ENCODE measurements at places on chromosomes 13 and 19.

DNA sequence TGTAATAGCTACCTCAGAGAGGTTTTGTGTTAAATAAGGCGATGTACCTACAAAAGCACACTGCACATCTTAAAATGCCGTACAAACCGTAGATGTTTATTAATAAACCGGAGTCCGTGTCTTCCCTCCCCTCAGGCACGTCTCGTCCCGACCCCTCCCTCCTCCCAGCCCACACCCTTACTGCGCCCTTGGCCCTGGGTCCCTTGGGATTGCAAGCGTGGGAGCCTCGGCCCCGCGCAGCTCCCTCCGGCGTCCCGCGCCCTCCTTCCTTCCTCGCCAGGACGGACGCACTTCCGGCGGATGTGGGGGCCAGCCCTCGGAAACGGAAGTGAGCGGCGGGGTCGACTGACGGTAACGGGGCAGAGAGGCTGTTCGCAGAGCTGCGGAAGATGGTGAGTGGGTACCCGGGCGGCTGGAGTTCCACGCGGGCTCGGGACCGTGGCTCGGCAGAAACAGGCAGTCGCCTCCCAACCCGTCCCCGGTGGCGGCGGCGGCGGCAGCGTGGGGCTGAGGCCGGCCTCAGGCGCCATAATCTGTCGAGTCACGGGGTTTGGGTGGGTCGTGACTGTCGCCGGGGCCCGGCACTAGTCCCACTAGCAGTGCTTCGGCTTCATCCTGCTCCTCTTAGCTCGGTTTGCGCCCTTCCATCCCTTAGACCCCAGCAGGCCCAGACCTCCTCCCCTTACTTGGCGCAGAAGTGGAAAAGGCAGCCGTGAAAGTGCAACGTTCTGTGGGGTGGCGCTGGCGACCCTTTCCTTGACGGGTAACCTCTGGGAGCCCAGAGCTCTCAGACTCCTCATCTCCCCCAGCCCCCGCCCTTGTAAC is at the start of gene POMP:
Gene POMP, plus strand, starts transcription at position 335 of the 825 bp plus-strand sequence. Its CDS starts 55 bp downstream, at position 390.
- DNase-seq, result peak; percentile 96

GRCh38 chr19:29547981-29548380 is 22.2 kb downstream of the VSTM2B start:
- DNase-seq, result no peak

GRCh38 chr19:42251572-42252358 is 3.2 kb downstream of the ERF start:
- DNase-seq, result no peak

DNA sequence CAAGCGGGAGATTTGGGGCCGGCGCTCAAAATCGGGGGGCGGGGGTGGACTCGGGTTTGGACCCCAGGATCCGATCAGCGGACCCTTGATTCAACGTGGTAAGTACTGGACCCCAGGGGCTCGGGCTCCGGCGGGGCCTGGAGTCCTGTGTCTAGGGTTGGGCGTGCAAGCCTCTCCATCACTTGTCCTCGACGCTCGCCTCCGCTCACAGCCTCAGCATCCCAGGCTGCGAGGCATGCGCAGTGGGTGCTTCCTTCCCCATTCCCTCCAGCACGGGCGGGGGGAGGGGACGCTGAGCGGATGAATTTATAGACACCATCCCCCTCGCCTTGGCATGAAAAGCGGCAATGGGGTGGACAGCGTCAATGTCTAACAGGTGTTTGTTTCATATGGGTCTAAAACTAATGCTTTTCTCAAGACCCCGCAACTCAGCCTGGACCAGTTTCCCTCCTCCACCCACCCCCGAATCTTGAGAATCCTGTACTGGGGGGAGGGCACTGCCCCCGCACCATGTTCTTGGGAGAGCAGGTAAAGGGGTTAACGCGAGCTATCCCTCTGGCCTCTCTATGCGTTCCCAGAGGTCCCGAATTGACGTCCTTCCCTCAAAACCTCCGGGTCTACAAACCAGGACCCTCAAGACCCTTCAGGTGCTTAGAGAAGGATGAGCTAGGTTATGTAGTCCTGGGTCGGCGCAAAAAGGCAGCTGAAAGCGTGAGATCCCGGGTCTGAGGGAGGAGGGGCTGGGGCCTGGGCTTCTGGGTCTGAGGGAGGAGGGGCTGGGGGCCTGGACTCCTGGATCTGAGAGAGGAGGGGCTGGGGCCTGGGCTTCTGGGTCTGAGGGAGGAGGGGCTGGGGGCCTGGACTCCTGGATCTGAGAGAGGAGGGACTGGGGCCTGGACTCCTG is 579 bp downstream of the CPT1C start:
- peak; percentile 77 for DNase-seq

DNA sequence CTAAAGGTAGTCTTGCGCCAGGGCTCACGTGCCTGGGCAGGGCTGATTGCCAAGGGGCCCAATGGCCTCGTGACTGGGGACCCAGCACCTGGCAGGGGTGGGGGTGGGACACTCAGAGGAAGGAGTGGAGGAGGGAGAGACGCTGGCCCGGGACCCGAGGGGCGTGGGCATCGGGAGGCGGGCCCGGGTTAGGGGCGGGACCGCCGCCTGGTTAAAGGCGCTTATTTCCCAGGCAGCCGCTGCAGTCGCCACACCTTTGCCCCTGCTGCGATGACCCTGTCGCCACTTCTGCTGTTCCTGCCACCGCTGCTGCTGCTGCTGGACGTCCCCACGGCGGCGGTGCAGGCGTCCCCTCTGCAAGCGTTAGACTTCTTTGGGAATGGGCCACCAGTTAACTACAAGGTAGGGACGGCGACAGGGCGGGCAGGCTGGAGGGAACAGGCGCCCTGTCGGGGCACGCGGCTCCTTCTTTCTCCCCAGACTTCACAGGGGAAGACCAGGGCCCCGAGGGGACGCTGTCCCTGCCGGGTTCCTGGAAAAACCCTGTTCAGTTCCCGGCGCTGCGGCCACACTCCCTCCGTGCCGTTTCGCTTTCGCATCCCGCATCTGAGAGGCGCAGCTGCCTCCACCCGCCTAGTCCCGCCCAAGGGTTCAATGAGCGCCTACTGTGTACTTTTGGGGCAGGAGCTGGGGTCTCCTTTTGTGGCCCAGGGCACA is at the start of gene IFI30:
Gene IFI30, plus strand, starts transcription at position 242 of the 717 bp plus-strand sequence. Its CDS starts 29 bp downstream, at position 271.
- no peak for DNase-seq
